ENCODE measurements at places on chromosomes 3 and 15. TPM values are rescaled to one million over a fixed set of nuclear protein-coding genes. Genes with fewer than 3 reads are reported as not detected.

DNA sequence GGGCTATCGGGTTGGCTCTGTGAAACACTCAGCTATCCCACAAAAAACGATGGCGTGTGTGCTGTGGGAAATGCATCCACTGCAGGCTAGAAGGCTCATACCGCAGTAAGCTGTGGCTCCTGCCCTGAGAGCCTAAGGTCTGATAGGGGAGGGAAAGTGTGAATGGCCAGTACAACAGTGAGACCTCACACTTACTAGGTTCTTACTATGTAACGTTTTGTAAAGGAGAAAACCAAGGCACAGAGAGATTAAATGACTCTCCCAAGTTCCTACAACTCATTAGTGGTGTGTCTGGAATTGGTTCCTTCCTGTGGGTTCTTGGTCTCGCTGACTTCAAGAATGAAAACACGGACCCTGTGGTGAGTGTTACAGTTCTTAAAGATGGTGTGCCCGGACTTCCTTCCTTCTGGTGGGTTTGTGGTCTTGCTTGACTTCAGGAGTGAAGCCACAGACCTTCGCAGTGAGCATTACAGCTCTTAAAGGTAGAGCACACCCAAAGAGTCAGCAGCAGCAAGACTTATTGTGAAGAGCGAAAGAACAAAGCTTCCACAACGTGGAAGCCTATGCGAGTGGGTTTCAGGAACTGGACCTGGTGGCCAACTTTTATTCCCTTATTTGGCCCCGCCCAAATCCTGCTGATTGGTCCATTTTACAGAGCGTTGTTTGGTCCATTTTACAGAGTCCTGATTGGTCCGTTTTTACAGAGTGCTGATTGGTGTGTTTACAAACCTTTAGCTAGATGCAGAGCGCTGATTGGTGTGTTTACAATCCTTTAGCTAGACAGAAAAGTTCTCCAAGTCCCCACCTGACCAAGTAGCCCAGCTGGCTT is 161.7 kb downstream of the POLR2M start:
- no peaks in the 10 kb centered on the region for H3K4me1 ChIP-seq
- H3K4me3 ChIP-seq, result no peak overlapping the region
- DNase-seq, result no peak
- no peaks in the 10 kb centered on the region for H3K36me3 ChIP-seq
- H3K27me3 ChIP-seq, result no peaks in the 10 kb centered on the region

DNA sequence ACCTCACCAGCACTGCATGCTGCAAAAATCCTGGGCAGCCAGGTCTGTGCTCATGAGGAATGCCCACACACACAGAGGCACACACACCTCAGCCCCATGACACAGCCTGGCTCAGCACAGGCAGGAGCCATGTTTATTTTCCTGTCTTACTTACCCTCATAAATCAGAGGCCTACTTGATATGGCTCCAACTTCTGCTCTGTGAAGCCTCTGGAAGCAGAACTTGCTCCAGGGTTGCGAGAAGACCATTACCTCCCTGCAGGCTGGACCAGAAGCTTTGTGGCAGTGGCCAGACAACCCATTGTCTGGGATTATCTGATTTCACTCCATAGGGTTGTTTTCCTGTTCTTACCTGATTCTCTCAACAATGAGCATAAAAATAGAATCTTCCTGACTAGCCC is 43.8 kb upstream of the CMTM8 start:
- H3K27ac ChIP-seq, result no peak overlapping the region
- H3K27me3 ChIP-seq, result no peaks in the 10 kb centered on the region
- H3K4me1 ChIP-seq, result peaks cover 1% of the 10 kb centered on the region
- no peaks in the 10 kb centered on the region for H3K36me3 ChIP-seq
- H3K4me3 ChIP-seq, result no peak overlapping the region

- no peak overlapping the region for H3K4me3 ChIP-seq
- no peak for DNase-seq
- no peak overlapping the region for H3K27ac ChIP-seq
- no peaks in the 10 kb centered on the region for H3K27me3 ChIP-seq
Observed at GRCh38 chr15:94239474-94239873, 8.1 kb downstream of the MCTP2 start.

Gene GP9
- total RNA-seq, result not detected

Gene MUC4
- total RNA-seq, result 75.4 TPM

Gene GNB4
- total RNA-seq, result 19.8 TPM

Gene CLDN18
- total RNA-seq, result 246 TPM
